Omental fat pad (tissue), 4 donors: ENCODE measurements at places on chromosomes 7 and 10.

DNA sequence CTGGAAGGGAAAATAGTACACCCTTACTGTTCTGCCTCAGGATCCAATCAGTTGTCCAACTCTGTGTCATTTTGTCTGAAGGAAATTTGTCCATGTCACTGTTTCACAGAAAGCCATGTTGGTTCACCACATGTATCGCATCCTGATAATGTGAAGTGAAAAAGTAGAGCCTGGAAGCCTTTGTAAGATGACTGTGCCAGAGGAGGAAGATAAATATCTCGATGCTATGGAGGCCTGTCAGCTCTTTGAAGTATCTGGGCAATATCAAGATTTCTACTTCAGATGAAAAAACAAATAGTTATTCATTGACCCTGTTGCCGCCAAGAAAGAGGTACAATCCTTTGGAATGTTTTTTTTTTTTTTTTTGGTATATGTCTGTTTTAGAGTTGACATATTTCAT lies 270.5 kb downstream of the PHF14 start:
- no peak for DNase-seq

DNA sequence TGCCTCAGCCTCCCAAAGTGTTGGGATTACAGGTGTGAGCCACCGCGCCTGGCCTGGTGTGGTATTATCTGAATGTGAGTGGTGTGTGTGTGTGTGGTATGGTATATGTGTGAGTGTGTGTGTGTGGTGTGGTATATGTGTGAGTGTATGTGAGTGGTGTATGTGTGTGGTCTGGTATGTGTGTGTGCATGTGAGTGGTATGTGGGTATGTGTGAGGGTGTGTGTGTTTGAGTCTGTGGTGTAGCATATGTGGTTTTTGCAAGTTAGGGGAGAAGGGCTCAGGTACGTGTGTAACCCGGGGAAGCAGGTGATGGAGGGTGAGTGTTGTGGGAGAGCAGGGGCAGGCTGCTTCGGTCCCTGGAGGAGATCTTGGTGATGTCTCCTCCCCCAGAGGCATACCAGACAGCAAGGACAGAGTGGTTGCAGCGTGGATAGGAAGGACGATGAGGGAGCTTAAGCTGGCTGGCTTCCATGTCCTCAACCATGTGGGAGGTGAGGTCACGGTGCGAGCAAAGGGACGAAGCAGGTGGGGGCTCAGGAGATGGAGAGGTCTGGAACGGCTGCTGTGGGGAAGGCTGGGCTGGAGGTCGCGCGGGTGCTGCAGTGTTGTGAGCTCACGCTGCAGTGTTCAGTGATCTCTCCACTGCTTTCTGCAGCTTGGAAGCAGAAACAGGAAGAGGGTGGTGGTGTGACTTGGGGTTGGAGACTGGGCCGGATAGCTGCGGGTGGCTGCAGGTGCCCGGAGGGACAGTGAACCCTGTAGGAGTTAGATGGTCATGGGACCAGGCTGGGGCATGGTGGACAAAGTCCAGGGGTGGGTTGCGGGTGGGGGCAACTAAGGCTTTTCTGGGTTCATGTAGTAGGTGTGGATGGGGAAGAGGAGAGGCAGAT lies 5.0 kb downstream of the ZYX start:
- peak; percentile 19 for DNase-seq

GRCh38 chr7:100189061-100189460 lies 11.3 kb downstream of the STAG3 start:
- no peak for DNase-seq

GRCh38 chr10:90989378-90989777 lies 68.5 kb upstream of the ANKRD1 start:
- DNase-seq: no peak

DNA sequence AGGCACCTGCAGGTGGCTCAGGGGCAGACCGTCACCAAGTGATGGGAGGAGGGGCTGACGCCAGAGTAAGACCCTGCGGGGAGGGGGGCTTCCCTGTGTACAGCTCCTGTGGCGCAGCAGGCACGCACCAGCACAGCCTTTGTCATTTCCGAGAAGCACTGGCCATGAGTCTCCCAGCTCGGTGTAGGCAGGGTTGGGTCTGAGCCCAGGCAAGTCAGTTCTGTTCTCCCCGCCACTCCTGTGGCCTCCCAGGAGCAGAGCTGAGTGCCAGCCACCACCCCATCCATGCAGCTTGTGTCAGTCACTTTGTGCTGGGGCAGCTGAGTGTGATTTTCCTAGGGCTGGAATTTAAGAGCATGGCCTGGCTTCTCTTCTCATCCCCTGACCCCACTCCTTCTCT lies 13.2 kb downstream of the CPSF4 start:
- DNase-seq: no peak

GRCh38 chr10:8056871-8057331 lies 2.4 kb downstream of the GATA3 start:
- DNase-seq: no peak

- no peak for DNase-seq
These were observed 1.4 kb downstream of the CCNJ start for GRCh38 chr10:96044736-96045135.

DNA sequence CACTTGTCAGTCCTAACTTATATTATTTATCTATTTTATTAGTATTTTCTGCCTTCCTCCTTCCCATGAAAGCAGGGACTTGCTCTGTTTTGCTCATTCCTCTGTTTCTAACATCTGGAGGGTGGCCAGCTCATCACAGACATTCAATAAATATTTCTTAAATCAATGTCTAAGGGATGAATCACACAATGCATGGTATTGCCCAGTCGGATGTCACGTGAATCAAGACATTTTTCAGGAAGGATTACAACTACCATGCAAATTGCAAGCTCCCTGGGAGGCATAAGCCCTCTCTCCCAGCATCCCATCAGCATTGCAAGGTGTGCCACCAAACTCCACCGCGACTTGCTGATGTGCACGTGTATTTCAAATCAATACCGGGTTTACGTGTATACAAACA lies 146.6 kb upstream of the RNF32 start:
- DNase-seq: no peak

DNA sequence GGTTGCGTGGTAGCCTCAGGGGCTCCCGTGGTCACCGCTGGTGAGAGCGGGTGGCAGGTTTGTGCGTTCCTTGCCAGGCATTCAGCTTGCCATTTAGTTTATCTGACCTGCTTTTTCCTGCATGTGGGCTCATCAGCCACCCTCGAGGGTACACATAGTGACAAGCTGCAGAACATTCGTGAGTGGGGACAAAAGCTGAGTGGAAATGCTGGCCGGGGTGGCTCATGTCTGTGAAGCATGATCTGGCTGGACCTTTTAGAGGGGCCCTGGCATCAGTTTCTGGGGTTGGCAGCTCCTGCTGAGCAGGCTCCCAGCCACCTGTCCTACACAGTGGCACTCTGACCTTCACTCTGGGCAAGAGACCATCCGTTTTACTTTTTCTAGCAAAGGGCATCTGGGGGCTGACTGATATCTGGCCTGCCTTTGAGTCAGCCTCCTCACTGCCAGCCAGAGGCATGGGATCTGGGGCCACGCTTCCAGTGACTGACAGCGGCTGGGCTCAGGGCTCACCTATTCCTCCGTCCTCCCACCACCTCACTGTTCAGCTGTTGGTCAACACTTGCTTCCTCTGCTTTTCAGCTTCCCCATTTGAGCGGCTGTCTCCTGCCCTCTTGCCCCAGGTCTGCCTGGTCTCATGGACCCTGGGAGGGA lies 75.0 kb downstream of the LANCL2 start:
- DNase-seq: no peak

DNA sequence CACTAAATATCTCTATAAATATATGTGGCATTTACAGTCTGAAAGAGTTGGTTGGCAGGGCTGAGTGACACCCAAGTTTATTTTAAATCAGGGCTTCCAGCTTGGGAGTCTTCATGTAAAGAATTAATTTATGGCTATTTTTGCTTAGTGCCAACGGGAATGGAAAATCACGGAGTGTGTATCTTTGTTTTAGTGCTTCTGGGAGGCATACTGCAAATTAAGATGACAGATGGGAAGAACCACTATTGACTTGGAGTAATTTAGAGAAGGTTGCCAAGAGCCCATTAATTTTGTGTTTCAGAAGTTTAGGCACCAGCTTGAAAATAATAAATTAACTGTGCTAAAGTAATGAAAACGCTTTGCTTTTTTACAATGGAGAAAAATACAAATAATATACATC lies 135.2 kb downstream of the GPR37 start:
- no peak for DNase-seq

DNA sequence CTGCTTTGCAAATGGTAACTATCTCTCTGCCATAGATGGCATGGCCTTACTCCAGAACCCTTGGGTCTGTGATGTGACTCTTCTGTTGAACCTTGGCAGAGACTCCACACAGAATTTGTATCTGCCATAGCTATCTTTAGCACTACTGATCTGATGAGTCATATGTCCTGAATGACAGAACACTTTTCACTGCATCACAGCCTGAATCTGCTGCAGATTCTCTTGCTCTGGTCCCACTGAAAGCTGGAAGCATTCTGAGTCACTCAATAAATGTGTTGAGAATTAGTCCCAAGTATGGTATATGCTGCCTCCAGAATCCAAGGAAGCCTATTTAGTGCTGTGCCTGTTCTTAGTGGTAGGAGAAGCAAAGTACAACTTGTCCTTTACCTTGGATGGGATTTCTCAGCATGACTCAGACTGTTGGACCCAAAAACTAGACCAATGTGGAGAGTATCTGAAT lies 39.5 kb upstream of the ANKRD1 start:
- DNase-seq: no peak

- no peak for DNase-seq
These were observed 31.5 kb upstream of the SMNDC1 start for GRCh38 chr10:110336111-110336721.

DNA sequence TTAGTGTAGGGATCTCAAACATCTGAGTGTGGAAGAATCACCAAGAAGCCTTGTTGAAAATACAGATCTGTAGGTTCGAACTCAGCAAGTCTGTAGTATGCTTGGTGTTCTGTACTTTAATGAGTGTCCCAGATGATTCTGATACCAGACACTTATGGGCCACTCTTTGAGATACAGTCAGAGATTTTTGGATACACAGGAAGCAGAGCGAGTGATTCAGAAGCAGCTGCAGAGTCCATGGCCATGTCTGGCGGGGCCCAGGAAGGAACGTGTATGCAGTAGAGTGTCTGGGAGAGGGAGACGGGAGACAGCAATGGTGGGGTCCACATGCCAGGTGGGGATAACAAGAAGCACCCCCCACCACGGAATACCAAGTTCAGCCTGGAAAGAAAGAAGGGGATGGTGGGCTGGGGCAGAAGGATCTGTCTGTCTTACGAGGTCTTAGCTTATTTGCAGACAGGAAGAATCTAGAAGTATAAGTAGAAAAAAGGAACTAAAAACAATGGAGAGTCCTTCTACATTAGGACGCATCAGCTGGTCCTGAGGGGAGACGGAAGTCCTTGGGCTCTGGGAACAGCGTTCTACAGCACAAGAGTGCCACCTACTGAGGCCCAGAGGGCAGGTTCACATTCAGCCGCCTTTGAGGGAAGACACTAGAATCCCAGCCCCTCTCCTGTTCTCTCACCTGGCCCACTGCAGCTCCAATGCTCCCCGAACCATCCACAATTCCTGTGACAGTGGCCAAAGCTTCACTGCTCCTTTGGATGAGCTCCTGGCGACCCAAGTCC lies 55.4 kb downstream of the SLC37A3 start:
- no peak for DNase-seq

DNA sequence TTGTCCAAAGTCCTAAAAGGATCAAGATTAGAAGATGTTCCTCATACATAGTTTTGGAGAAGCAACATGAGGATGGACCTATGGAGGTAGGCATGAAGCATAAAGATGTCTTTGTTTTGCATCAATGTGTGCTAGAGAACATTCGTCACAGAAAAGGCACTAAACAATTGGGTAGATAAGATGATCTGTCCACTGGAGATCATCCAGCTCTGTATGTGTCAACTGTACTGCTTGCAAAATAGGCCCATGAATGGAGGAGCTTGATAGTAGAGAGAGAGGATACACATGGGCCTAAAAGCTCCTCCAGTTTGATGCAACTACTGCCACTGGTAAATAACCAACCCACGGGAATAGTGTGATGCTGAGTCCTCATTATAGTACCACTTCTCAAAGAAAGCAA lies 286.4 kb upstream of the HGF start:
- DNase-seq: no peak

DNA sequence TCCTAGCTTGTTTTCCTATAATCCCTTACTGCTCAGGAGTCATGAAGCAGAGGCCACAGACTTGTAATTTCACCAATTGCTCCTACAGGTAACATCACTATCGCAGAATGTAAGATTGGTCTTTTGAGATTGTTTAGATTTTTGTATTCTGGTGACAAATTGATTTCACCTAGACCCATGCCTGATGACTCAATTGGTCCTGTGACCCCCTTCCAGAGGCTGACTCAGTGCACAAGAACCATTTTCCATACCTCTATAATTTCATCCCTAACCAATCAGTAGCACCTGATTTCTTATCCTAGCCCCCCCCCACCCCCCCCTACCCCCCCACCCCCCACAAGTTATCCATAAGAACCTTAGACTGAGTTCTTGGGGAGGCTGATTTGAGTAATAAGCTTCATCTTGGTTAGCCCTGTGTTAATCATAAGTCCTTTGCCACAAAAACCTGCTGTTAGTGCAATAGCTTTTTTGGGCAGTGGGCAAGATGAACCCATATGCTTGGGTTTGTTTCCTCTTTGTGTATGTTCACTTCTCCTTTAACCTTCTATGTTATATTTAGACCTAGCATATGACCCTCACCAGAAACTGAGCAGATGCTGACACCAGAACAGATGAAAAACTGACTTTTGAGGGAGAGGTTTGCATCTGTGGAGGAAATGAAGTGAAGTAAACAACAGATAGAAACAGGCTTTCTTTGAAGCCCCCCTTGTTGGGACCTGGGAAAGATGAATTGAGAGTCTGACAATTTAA lies 187.1 kb downstream of the KIF20B start:
- DNase-seq: no peak

GRCh38 chr10:72223743-72224101 lies 7.6 kb upstream of the ASCC1 start:
- no peak for DNase-seq

GRCh38 chr7:23864973-23865372 lies 155.0 kb downstream of the STK31 start:
- no peak for DNase-seq

- DNase-seq: no peak
These were observed 43.2 kb downstream of the KAT6B start for GRCh38 chr10:74869635-74870034.

GRCh38 chr7:39164887-39165286 lies 187.2 kb downstream of the POU6F2 start:
- DNase-seq: no peak
